ENCODE measurements at places on chromosomes 3 and 15.

- H3K27me3 ChIP-seq: no peaks in the 10 kb centered on the region
- no peaks in the 10 kb centered on the region for H3K36me3 ChIP-seq
- DNase-seq: no peak
- no peak overlapping the region for H3K4me3 ChIP-seq
- no peak overlapping the region for H3K27ac ChIP-seq
These were observed 19.3 kb upstream of the NRROS start for GRCh38 chr3:196620161-196620604.

- H3K36me3 ChIP-seq: no peaks in the 10 kb centered on the region
- no peaks in the 10 kb centered on the region for H3K27me3 ChIP-seq
- DNase-seq: no peak
- no peak overlapping the region for H3K27ac ChIP-seq
- H3K4me3 ChIP-seq: no peak overlapping the region
These were observed 227.5 kb upstream of the KCNMB2 start for GRCh38 chr3:178308771-178309170.

DNA sequence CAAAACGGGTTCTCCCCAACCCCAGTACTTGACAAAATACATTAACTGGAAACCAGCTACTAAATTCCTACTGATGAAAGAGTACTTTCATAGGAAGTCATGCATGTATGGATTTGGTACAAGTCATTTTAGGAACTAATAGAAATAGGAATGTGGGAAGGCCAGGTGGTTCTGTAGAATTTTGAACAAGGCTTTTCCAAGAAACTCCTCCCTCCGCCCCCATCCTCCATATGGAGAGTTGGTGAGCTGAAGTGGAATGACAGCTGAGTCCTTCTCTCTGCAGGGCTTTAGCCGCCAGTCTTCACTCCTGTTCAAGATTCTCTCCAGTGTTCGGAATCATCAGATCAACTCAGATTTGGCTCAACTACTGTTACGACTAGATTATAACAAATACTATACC, 33.2 kb downstream of the TUBGCP4 start:
- peaks cover 70% of the 10 kb centered on the region for H3K36me3 ChIP-seq
- no peak overlapping the region for H3K4me3 ChIP-seq
- H3K27ac ChIP-seq: no peak overlapping the region
- no peak for DNase-seq
- H3K4me1 ChIP-seq: no peaks in the 10 kb centered on the region

- peak overlapping the region; percentile 71 for H3K4me3 ChIP-seq
- no peaks in the 10 kb centered on the region for H3K36me3 ChIP-seq
- no peaks in the 10 kb centered on the region for H3K27me3 ChIP-seq
- H3K27ac ChIP-seq: peak overlapping the region; percentile 94
- H3K4me1 ChIP-seq: peaks cover 28% of the 10 kb centered on the region
These were observed 533 bp downstream of the ARF4 start for GRCh38 chr3:57596495-57597126.

DNA sequence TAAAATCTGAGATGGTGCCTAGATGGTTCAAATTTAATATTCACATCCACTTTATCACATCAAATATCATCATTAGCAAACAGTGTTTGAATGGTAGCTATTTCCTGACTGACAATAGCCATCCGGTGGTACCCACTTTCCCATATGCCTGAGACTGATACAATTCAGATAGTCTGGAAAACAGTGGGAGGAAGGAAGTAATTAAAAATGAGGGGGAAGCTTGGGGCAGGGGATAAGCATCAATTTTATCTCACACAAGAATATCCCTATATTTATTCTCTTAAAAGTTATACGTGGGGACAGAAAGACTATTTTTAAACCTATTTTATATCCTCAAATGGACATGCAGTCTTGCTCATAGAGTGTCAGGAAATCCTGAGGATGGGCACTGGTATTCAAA, 122.5 kb upstream of the GAP43 start:
- no peaks in the 10 kb centered on the region for H3K4me1 ChIP-seq
- no peak overlapping the region for H3K27ac ChIP-seq
- no peaks in the 10 kb centered on the region for H3K36me3 ChIP-seq
